Tongue (tissue), 3 donors: ENCODE measurements at places on chromosomes 11 and 22. TPM values are rescaled to one million over a fixed set of nuclear protein-coding genes. Genes with fewer than 3 reads are reported as not detected.
A peak's percentile ranks its signal among the peaks of the same experiment; 100 is the strongest.

DNA sequence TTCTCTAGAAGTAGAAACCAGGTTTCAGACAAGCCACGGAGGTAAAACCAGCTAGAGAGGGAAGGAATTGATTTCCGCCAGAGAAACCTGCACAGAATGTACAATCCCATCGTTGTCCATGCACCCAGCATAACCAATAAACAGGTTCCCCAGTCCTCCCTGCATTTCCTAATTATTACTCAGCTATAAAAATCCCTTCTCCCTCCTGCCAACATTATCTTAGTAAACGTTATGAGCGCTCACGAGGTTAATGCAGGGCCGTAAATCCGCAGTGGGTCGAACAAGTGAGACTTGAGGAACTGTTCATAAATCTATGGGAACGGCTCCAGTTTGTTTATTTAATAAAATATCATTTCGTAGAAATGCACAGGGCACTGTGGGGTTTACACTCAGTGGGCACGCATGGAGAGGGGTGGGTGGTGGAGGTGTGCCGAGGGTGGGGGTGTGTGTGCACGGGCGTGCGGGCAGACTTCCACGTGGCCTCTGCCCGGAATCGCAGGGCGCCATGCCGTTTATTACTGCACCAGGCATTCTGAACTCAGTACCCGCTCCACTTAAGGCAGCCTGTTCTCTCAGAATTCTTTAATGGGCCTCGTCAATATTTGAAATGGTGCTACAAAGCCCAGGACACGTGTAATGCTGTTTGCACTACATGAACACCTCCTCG, 257.3 kb downstream of the MIAT start:
- DNase-seq = no peak

HEPN1 gene
- not detected for total RNA-seq

DNA sequence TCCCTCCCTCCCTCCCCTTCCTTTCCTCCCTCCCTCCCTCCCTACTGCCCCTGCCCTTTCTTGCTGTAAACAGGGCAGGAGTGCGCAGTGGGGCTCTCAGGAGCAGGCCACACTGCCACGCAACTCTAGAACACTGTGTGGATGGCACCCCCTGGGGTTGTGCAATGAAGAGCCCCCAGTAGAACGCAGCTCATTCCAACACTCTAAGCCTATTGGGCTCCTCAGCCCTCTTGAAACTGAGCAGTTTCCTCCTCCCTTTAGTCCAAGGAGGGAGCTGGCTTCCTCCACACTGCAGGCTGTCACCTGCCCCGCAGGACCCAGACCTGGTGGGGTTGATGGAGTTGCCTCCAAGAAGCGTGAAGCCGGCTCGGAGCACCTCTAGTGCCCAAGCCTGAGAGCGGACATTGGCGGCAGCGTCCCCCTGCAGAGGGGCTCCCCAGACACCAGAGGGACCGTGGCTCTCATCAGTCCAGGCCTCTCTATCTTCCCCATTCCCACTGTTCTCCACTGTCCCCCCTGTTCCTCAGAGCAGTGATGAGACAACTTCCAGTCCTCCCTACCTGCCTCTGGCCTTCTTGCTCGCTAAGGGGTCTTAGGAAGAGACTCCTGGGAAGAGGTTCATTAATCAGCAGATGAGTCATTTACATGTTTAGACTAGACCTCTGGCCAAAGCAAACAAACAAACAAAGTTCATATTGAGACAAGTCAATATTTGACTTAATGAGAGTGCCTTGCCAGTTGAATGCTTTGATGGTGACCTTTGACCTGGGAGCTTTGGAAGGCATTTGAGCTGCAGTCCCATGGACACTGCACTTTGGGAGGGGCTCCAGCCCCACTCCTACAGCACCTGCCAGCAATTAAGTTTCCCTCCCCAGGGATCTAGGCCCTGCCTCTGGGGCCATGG, 64.0 kb downstream of the RPUSD4 start:
- DNase-seq = peak; percentile 9

OR5A1 gene
- not detected for total RNA-seq

DNA sequence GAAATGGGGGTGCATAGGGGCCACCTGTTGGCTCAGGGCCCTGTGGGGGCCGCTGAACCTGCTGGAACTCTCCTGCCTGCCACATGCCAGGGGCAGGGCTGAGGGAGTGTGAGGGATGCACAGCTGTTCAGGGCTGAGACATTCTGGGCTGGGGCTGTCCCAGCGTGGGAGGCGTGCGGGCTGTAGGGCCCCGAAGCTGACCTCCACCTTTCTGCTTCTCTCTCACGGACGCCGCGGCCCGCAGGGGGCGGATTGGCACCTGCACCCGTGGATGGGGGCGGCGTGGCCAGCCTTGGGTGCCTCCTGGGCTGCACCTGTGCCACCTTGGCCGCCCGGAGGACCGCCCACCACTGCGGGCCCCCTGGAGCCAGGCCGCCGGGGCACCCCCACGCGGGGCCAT, 4.1 kb downstream of the CCDC188 start:
- DNase-seq = peak; percentile 56

- peak; percentile 55 for DNase-seq
Observed at GRCh38 chr11:19432370-19433061, 191.8 kb upstream of the E2F8 start.

- no peak for DNase-seq
Observed at GRCh38 chr11:129383502-129383901, 7.9 kb downstream of the BARX2 start.
